ENCODE measurements at places on chromosomes 11 and 22.
A peak's percentile ranks its signal among the peaks of the same experiment; 100 is the strongest.

- DNase-seq, result no peak
Measured at GRCh38 chr11:121661880-121662486, 209.2 kb upstream of the SORL1-AS1 start.

GRCh38 chr11:94134651-94135512 lies 6.2 kb downstream of the PANX1 start:
- no peak for DNase-seq

- no peak for DNase-seq
Measured at GRCh38 chr11:61157743-61158142, 3.5 kb downstream of the VPS37C start.

- DNase-seq, result peak; percentile 3
Measured at GRCh38 chr11:82927264-82927880, 25.8 kb downstream of the DDIAS start.

DNA sequence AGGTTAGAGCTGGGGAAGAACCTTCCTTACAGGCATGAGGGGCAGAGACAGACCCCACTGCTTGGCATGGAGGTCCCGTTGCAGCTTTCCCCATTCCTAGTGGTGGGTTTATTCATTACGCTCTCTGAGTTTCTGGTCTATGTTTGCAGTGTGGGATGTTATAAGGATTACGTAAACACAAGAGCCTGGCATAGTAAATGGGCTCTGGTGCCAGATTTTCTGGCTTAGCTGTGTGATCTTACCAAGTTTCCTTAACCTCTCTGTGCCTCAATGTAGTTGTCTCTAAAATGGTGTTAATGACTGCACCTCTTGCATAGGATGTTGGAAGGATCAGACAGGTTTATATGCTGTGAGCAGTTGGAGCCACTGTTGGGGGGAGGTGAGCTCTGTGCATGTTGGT lies 15.1 kb downstream of the DTX4 start:
- no peak for DNase-seq

GRCh38 chr11:89458716-89459115 lies 32.5 kb downstream of the NOX4 start:
- DNase-seq, result no peak

DNA sequence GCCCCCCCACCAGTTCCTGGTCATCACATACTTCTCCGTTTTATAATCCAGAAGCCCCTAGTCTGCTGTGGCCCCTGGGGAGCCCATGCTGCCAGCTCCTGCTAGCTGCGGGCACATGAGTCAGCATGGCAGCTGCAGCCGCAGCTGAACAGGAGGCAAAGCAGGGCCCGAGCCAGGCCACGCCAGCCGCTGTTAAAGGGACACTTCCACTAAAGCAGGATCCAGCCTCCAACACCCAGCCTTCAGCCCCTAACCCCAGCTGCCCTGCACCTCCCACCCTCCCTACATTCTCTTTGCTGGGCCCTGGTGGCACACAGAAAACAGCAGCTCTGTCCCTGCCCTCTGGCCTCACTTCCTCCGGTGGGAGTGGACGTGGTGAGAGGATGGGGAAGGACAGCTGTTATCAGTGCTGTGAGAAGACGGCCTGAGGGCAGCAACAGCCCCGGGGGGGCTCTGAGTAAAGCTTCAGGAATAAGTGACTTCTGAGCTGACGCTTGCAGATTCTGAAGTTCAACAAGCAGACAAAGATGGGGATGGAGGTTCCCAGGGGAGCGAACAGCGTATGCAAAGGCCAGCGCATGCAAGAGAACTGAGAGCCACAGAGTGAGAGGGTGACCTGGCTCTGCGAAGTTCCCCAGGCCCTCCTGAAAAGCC lies 688 bp upstream of the LRRC74B start:
- DNase-seq, result no peak

DNA sequence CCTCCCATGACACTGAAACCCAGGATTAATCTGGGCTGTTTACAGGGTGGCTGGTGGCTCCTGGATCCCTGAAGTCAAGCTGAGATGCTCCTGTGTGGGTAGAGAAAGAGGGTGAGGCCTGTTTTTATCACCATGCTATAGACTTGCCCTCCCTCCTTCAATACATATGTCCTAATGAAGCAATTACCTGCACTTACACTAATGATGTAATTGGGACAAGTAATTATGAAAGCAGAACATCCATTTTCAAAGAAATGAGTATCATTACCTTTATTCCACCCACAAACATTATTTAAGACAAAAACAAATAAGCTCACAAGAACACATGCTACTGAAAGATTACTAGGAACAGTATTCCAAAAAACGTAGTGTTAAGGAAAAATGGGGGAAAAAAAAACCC lies 64.3 kb upstream of the CHRM4 start:
- DNase-seq, result no peak

DNA sequence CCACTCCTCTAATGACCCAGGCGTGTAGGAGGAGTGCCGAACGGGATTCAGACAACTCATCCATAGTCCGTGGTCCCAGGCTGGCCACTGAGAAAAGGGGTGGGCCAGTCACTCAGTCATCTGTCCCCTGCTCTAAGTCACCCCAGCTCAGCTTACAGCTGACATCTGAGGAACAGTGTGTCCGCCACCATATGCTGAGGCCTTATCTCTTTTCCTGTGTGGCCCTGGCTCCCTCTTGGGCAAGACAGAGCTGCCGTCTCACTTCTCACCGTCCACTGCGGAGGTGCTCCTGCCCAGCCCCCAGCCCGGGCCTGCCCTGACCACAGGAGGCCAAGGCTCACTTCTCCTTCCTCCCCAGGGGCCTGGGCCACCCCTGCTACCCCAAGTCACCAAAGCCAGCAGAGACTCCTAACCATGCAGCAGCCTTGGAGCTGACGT lies 6.8 kb downstream of the CCDC86 start:
- DNase-seq, result no peak

- DNase-seq, result no peak
Measured at GRCh38 chr11:70455354-70455753, 57.0 kb downstream of the CTTN start.

DNA sequence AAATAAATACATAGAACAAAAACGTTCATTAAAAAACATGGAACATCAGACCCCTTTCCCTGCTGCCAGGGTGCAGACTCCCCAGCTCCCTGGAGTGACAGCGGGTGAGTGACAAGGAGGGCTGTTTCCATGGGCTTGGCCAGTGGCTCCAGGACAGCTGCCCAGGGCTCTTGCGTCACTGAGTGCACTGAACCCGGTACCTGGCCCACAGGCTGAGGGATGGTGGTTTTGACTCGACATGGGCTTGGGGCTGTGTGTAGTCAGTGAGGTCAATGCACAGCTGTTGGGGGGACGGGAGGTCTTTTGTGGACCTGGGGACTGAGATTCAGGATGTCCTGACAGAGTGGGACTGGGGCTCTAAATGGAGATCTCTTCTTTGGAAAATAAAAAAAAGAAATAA lies 142.1 kb upstream of the B3GAT1 start:
- no peak for DNase-seq

GRCh38 chr11:22459048-22459447 lies 120.9 kb downstream of the SLC17A6 start:
- no peak for DNase-seq

GRCh38 chr22:28822930-28823551 lies 22.7 kb upstream of the XBP1 start:
- DNase-seq, result peak; percentile 84

- no peak for DNase-seq
Measured at GRCh38 chr11:116835042-116835772, 2.2 kb downstream of the APOA1 start.
